ENCODE measurements at places on chromosomes 1 and 21.

GRCh38 chr1:39696448-39696847, 5.2 kb upstream of the HPCAL4 start:
- no peak for DNase-seq

DNA sequence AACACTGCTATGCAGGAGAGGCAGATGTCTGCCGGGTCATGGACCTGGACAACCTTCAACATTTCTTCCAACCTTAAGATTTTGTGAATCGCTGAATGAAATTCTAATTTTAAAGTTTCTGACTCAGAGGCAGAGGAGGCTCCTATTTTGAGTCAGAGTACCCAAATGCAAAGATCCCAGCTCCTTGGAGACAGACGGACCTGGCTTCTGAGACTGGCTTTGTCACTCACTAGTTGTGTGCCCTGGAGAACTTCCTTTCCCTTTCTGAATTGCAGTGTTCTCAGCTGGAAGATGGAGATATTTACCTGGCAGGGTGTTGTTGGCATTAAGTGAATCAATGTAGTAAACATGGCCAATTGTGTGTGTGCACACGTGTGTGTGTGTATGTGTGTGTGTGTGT, 51.9 kb downstream of the IER5 start:
- DNase-seq, result no peak

DNA sequence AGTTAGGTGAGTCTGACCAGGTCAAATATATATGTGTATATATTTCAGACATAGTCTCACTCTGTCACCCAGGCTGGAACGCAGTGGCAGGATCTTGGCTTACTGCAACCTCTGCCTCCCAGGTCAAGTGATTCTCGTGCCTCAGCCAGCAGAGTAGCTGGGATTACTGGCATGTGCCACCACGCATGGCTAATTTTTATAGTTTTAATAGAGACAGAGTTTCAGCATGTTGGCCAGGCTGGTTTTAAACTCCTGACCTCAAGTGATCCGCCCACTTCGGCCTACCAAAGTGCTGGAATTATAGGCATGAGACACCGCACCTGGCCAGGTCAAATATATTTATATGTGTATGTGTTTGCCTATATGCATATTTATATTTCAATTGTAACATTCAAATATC, 581.5 kb upstream of the B3GALT2 start:
- no peak for DNase-seq

GRCh38 chr21:44924606-44925377, 4.1 kb upstream of the ITGB2 start:
- no peak for DNase-seq

DNA sequence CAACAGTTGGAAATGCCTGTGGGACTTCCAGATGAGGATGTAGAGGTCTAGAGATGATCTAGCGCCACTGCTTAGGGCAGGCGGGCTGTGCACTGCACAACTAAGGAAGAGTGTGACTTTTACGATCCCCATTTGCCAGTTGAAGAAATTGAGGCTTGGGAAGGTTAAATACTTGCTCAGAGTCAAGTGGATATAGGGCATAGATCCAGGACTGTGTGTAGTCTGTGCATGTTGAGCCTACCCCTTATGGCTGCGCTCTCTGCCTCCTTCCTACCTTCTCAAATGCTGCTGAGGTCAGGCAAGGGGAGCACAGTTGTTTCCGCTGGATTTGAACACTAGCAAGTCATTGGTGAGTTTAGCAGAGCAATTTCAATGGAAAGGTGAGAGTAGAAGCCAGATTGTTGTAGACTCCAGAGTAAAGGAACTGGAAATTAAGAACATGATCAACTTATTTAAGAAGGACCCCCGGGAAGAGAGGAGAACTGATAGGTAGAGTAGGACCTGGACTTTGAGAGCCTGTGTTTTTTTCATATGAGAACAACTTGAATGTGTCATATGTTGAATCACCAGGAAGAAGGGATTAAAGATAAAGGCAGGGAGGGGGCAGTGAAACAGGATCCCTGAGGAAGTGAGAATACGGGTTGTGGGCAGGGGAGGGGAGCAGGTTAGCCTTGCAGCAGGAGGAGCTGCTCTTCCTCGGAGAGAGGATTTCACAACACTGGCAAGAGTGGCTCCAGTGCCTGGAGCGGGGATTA, 2.7 kb downstream of the CAPN2 start:
- peak; percentile 80 for DNase-seq

DNA sequence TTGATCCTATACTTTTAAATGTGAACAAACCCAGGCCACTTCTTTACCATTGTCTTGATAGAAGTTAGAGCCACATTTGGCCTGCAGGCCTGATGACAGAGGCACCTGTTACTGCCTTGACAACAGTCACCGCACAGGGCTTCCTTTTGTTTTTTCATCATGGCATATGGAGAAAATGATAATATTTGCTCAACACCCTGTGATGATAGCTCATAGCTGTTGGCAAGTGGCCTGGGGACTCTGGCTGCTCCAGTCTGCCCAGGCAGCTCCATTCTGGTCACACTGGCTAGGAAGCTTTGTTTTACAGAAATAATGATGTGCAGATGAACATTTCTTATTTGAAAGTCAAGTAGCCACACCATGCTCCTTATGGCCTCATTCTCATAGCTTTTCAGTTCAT, 89.6 kb upstream of the GPR88 start:
- DNase-seq, result no peak

DNA sequence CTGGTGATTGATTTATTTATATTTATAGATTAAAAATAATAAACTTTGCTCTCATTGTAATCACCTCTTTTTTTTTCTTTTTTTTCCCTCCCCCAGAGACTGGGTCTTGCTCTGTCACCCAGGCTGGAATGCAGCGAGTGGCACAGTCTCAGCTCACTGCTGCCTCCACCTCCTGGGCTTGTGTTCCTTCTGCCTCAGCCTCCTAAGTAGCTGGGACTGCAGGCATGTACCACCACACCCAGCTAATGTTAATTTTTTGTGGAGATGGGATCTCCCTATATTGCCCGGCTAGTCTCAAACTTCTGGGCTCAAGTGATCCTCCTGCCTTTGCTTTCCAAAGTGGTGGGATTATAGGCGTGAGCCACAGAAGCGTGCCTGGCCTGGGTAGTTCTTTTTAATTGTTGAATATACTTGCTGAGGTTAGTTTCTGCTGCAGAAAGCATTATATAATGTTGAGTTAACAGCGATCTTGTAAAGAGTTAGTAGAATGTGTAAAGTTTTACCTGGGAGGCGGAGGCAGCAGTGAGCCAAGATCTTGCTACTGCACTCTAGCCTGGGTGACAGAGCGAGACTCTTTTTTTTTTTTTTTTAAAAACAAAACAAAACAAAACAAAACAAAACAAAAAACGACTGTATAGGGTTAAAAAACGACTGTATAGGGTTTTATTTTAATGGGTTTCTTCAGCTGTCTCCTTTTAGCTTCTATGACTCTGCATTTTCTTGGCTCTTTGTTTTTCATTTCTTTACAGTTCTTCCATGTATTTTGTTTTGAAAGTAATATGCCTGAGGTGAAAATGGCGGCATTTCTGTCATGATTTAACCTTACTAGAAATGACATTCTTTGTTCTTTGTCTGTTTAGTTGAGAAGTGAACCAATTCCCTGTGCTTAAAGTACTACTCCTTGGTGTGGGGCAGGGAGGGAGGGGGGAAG, 82.7 kb downstream of the CAMTA1 start:
- DNase-seq, result no peak

DNA sequence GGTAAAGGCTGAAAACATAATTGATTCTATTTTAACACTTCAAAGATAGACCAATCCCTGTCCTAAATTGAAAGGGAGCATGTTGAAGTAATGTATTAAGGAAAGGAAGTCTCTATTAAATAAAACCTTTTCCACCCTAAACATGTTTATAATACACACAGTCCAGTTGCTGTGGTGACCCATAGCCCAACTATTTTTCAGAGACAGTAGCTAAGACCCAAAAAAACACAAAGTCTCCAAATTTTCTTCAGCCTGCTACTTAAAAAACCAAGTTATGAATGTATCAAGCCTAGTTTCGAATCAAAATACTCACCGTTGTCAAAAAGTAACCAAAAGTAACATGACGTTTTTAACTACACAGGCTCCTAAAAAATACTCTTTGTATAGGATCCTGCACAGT, 1.6 kb downstream of the ELK4 start:
- DNase-seq, result no peak

DNA sequence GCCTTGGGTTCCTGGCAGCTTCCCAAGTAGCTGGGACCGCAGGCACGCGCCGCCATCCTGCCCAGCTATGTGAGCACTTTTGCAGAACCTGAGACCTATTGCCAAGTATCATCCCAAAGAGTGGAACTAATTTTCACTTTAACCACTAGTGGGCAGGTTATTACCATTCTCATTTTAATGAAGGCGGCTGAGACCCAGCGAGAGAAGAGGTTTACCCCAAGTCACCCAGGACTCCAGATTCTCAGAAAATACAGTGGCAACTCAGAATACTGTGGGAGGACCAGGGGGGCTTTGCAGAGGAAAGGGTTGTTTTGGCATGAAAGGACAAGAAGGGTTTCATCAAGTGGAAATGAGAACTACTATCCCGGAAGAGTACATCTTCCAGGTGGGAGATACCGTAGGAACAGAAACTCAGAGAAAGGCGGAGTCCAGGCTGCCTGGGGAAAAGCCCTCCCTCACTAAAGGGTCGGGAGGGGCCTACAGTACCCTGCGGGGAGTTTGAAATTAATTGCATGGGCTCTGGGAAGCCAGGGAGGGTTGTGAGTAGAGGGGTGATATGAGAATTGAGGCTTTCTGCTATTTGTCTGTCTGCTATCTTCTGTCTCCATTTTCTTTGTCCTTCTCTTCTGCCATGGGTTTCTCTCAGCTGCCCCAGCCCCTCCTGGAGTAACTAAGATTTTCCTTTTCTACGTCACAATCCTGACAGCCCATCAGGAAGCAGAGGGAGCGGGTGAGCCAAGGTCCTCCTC, 7.2 kb upstream of the SEMA4A start:
- peak; percentile 74 for DNase-seq

DNA sequence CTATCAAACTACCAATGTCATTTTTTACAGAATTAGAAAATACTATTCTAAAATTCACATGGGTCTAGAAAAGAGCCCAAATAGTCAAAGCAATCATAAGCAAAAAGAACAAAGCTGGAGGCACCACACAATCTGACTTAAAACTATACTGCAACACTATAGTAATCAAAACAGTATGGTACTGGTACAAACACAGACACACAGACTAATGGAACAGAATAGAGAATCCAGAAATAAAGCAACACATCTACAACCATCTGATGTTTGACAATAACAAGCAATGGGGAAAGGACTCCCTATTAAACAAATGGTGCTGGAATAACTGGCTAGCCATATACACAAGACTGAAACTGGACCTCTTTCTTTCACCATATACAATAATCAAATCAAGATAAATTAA, 39.8 kb downstream of the CD53 start:
- DNase-seq, result no peak

DNA sequence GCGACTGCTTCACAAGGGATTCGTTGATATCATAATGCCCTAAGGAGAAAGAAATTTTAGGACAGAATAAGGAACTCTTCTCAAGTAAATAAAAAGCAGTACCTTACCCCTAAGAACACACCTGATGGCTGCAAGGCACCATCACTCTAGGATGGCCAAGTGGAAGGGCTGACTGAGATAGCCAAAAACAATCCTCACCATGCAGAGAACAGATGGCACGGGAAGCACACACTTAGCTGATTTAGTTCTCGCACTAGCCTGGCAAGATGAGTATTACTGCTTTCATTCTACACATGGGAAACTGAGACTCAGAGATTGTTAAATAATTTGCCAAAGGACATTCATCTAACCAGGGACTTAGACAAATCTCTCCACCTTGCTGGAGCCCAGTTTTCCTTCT, 43.8 kb downstream of the STPG1 start:
- DNase-seq, result no peak

GRCh38 chr1:156270314-156270713, 12.3 kb downstream of the SMG5 start:
- DNase-seq, result no peak

Measured in islet precursor cell (in vitro differentiated cells).